ENCODE measurements at places on chromosomes 12 and 14.

DNA sequence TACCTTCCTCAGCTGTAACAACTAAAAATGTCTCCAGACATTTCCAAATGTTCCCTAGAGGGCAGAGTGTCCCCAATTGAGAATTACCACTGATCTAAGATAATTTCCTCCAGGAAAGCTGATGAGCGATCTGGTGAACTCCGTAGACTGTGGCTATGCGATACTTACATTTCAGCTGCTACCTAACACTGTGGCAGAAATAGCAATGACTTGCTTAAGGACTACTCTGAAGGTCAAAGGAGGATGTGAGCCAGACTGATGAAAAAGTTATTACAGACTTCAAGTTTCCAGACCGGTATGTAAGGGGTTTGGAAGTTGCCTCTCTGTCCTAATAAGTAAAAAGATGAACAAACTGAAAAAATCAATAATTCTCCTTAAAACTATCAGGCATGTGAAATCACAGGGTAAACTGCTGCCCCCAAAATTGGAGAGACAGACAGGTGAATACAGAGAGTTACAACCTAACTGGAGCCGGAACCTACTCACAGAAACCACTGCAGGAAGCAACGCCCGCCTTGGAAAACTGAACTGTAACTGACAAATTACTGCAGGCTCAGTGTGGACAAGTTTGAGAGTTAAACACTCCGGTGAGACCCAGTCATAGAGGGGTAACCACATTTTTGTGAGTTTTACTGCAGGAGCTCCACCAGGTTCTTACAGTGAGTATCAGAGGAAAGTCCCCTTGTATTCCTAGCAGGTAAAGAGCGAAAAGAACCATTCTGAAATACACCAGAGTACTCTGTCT, 60.0 kb upstream of the PARP11 start:
- DNase-seq, result no peak

GRCh38 chr12:124514145-124514995, 53.0 kb downstream of the NCOR2 start:
- DNase-seq, result no peak

- no peak for DNase-seq
Observed at GRCh38 chr12:102990419-102990818, 32.9 kb downstream of the ASCL1 start.

DNA sequence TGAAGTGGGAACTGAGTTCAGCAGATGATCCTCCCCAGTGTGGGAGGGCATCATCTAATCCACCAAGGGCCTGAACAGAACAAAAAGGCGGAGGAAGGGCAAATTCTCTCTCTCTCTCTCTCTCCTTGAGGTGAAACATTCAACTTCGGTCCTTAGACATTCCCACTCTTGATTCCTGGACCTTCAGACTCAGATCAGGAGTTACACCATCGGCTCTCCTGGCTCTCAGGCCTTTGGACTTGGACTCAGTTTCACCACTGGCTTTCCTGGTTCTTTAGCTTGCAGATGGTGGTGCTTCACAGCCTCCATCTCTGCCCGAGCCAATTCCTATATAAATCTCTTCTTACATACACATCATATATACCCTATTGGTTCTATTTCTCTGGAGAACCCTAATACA, 73.2 kb downstream of the SPPL3 start:
- no peak for DNase-seq

DNA sequence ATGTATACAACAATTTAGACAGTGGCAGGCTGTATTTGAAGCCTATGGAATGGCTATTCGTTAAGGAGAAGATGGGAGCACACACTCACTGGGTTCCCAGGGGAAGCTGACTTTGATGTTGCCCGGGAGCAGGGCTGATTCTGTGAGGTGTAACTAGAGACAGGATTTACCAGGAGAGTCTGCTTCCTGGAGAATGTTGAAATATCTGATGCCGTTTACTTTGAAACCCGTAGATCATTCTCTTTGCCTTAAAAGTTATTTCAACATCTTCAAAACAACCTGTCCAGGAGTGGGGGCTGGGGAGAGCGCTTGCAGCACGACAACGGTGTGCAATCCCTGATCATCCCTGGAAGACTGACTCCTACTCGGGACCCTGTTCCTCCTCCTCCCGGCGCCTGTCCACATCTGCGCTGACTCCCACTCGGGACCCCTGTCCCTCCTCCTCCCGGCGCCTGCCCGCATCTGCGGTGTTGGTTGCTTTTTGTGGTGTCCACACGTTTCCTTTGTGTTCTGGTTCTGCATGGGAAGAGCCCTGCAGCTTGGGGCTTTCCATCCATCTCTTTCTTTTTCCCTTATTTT, 72.6 kb downstream of the AACS start:
- no peak for DNase-seq

GRCh38 chr12:95640516-95640915, 89.2 kb upstream of the USP44 start:
- DNase-seq, result no peak

GRCh38 chr12:52662093-52662917, 10.3 kb upstream of the KRT2 start:
- no peak for DNase-seq

GRCh38 chr14:77880056-77880455, 80.1 kb downstream of the ADCK1 start:
- DNase-seq, result no peak

- DNase-seq, result no peak
Observed at GRCh38 chr12:6765048-6765633, 1.0 kb upstream of the PTMS start.

DNA sequence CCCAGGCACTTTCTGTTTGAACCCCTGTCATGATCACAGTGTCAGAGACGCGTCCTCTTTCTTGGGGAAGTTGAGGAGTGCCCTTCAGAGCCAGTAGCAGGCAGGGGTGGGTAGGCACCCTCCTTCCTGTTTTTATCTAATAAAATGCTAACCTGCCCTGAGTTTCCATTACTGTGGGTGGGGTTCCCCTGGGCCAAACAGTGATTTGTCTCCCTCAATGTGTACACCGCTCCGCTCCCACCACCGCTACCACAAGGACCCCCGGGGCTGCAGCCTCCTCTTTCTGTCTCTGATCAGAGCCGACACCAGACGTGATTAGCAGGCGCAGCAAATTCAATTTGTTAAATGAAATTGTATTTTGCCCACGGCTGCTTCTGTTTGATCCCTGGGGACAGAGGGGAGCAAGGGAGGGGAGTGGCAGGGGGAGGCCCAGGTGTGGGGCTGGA, 5.1 kb downstream of the SHMT2 start:
- no peak for DNase-seq

GRCh38 chr14:95679998-95680735, 6.1 kb upstream of the TCL1B start:
- DNase-seq, result no peak

DNA sequence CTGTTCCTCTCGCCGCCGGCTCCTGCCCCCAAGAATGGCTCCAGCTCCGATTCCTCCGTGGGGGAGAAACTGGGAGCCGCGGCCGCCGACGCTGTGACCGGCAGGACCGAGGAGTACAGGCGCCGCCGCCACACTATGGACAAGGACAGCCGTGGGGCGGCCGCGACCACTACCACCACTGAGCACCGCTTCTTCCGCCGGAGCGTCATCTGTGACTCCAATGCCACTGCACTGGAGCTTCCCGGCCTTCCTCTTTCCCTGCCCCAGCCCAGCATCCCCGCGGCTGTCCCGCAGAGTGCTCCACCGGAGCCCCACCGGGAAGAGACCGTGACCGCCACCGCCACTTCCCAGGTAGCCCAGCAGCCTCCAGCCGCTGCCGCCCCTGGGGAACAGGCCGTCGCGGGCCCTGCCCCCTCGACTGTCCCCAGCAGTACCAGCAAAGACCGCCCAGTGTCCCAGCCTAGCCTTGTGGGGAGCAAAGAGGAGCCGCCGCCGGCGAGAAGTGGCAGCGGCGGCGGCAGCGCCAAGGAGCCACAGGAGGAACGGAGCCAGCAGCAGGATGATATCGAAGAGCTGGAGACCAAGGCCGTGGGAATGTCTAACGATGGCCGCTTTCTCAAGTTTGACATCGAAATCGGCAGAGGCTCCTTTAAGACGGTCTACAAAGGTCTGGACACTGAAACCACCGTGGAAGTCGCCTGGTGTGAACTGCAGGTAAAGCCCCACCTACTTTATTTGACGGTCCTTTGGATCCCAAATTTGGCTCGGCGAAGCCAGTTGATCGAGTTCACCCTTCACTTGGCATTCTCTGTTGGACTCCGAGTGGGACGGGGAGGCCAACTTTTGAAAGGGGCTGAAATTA, 1.5 kb downstream of the WNK1 start:
- DNase-seq, result no peak

DNA sequence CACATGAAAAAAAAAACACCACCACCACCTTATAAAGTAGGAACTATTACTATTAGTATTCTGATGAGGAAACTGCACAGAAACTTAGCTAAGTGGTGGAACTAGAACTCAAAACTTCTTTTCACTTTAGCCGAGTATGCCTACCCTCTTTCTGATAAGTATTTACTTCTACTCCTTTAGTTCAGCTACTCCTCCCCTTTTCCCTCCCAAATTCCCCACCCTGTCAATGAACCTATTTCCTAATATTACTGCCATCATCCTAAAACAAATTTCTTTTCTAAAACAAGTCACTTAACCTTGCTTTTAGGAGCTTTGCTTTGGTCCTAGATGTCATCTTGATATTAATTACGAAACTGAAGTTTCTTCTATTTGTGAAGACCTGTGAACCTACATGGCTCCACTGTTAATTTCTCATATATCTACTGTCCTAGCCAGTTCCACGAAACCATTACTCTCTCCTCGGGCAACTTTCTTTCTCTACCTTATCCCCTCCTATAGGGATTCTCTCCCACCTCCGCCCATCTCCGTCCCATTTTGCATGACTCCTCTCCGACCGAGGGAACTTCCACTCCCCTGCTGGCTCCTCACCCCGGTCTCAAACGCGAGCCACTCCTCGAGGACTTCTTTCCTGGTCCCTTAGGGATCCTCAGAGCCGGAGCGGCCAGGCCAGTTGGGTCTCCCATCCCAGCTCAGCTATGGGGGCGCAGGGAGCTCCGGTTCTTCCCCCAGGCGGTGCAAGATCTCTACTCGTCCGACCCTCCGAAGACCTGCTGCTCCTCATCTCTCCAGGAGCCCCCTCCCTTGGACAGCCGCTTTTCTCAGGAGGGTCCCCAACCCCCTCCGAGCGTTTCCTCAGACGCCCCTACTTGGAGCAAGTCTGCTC, 1.1 kb downstream of the NUMB start:
- DNase-seq, result no peak

DNA sequence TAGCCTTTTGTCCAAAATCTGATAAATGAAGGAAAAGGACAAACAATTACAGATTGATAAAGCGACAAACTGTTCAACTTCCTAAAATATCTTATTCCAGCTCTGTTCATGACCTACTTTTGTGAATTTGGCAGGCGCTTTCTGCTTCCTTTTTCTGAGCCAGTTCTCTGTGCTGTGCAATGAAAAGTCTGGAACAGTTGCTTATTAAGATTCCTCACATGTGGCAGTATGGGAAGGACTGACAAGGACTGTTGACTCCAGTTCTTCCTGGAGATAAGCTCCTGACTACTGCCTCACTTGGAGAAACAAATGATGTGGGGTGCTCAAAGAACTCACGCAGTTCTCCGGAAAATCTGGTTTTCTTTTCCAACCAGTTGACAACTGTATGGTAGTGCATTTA, 58.3 kb upstream of the ANP32D start:
- no peak for DNase-seq

GRCh38 chr14:68210729-68211299, 391.2 kb downstream of the RAD51B start:
- no peak for DNase-seq

GRCh38 chr14:34237081-34237480, 225.0 kb downstream of the SPTSSA start:
- no peak for DNase-seq

- no peak for DNase-seq
Observed at GRCh38 chr12:62251609-62251958, 8.6 kb upstream of the USP15 start.

GRCh38 chr12:10366875-10367274, 23.0 kb downstream of the KLRK1 start:
- no peak for DNase-seq

GRCh38 chr12:121025442-121026226, 9.3 kb upstream of the C12orf43 start:
- DNase-seq, result no peak

DNA sequence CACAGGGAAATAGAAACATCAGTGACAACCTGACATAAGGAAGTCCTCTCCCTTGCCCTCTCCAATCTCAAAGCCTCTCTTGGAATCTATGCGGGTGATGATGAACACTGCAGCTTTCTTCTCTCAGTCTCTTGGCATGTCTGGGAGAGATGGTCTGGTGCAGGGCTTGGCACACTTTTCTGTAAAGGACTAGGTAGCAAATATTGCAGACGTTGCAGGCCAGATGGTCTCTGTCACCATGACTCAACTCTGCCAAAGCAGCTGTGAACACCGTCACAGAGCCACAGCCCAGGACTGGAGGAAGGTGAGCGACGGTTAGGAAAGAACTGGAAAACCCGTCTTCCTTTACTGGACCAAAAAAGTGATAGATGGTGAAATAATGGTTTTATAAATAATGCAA, 591.0 kb upstream of the TMEM132C start:
- DNase-seq, result no peak

- DNase-seq, result peak; percentile 19
Observed at GRCh38 chr14:35814371-35815005, 5.4 kb upstream of the RALGAPA1 start.

DNA sequence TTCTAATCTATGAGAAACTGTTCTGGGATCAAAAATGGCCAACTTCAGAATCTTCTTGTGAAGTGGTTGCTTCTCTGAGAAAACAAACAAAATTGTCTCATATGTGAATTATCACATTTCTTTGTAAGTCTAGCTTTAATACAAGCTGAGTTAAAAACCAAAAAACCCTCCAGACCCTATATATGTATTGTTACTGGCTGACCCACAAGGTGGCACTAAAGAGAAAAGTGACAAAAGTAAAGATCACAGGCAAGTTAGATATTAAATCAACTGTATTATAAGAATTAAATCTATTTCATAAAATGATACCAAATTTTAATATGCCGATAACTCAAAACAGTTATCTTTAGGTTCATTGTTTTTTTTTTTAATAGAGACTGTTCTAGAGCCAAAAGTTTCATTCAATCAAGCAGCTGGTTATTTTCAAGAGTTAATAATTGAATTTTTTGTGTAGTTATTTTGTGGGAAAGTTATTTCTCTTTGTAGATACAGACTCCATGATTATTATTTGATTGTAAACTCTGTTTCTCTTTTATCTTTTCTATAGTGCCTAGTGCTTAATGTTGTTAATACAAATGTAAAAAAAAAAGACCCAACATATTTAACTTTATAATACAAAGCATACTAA, 7.5 kb upstream of the TRHDE start:
- DNase-seq, result no peak

DNA sequence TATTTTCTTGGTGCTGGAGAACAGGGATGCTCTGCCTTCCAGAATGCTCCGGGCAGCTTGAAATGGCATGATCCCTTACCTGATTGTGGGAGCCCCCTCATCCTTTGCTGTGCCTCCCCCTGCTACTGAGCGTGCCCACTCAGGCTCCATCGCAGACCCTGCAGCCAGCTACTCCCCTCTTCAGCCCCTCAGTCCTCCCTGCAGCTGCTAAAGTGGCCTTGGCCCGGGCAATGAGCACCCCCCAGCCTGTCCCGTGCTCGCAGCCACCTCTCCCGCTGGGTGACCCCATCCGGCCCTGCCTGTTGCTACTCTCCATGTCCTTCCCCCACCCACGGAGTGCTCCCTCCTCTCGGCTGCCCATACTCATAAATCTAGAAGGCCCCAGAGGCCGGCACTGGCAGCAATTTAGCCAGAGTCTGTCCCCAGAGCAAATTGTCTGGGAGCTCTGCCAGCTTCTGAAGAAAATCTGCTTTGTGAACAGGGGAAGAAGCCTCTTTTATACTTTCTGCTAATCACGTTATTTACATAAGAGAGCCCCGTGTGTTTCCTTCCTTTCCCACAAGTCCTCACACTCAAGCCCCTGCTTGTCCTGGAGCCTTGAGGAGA, 143.7 kb upstream of the FRMD6 start:
- no peak for DNase-seq

- no peak for DNase-seq
Observed at GRCh38 chr14:52902971-52903619, 47.8 kb downstream of the FERMT2 start.

All from NCI-H1048 (cell line).